ENCODE measurements at places on chromosomes 2 and 18. TPM values are rescaled to one million over a fixed set of nuclear protein-coding genes. Genes with fewer than 3 reads are reported as not detected.

RGPD4 gene
- 0.06 TPM for total RNA-seq

GRCh38 chr2:191240871-191241270 is 4.3 kb upstream of the MYO1B start:
- DNase-seq = no peak

- no peak for DNase-seq
Observed at GRCh38 chr2:45648636-45649035, 2.8 kb upstream of the PRKCE start.

MAP3K19 gene
- total RNA-seq = not detected

SGPP2 gene
- 8.8 TPM for total RNA-seq
